ENCODE measurements at places on chromosomes 2 and 18.

GRCh38 chr2:237596520-237597195, 6.1 kb upstream of the RAB17 start:
- no peak for DNase-seq

DNA sequence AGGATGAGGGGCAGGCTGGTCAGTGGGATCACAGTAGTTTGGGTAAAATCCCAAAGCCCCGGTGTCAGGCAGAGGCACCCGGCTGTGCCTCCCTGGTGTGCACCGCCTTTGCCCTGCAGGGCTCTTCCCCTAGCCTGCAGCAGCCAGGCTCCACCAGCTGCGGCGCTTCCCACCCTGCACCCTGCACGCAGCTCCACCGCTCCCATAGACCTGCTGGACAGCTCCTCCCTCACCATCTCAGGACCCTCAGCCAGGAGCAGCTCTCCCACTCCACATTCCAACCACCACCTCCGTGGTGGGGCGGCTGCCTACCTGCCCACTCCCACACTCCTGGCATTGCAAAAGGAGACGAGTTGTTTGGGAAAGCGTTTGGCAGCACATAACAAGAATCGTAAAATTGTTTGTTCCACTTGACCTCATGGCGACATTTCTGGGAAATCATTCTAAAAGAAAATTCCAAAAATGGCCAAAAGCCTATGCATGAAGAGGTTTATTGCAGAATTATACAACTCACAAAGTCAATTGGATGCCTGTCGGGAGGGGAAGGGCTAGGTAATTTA, 287.4 kb upstream of the HDAC4 start:
- no peak for DNase-seq

DNA sequence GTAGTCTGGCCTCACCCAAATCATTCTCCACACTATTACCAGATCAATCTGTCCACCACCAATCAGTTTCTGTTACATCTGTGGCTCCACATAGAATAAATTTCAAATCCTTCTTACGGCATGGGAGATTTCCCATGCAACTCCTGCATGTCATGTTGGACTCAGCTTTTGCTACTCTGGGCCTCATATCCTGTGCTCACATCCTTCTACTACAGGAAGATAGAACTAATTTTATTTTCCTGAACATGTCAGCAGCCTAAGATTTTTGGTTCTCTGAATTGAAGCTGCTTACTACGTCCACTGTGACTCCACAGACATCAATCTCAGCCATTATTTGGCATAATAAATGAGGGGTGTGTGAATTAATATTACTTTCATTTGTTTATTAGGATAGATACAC, 181.1 kb downstream of the CCDC85A start:
- no peak for DNase-seq

DNA sequence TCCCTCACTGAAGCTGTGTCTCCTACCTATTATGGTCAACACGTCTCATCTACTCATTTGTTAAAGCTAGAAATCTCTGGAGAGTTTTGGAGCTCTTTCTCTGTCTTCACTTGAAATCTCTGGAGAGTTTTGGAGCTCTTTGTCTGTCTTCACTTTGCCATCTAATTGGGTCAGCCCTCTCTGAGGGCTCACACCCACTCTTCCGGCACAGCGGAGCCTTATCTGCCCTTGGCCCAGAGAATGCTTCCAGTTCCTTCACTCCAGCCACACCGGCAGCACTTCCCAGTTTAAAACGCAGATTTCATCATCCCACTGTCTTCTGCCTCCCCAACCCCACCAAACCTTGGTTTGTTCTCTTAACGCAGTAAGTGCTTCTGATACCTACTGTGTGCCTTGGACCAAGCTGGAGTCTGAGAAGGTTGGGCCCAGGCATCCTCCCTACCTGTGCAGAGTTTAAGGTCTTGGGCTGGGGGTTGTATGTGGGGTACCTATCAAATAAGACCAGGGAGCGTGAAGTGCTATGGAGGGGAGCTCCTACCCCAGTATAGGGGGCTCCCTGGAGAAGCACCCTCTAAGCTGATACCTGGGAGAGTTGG, 5.0 kb downstream of the HPCAL1 start:
- DNase-seq = peak; percentile 41

GRCh38 chr18:3211236-3211992, 8.4 kb downstream of the MYOM1 start:
- no peak for DNase-seq

DNA sequence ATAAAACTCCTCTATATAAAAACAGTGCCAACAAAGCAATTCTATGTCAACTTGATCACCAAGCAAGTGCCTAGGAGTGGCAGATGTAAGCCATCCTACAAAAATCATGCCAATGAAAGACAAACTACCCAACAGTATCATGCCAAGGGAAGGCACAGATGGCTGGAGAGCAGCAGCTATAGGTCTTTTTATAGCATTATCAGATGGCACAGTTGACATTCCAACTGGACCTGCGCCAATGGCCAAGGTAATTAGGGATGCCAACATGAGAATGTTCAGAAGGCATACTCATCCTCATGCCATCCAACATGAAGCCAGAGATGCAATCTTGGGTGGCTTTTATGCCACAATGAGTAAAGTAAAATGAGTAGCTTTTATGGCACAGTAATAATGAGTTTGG, 237.3 kb downstream of the OTX1 start:
- DNase-seq = no peak

GRCh38 chr18:63218472-63218871, 101.1 kb downstream of the BCL2 start:
- DNase-seq = no peak

- no peak for DNase-seq
Measured at GRCh38 chr2:165815299-165816141, 21.5 kb upstream of the GALNT3 start.

DNA sequence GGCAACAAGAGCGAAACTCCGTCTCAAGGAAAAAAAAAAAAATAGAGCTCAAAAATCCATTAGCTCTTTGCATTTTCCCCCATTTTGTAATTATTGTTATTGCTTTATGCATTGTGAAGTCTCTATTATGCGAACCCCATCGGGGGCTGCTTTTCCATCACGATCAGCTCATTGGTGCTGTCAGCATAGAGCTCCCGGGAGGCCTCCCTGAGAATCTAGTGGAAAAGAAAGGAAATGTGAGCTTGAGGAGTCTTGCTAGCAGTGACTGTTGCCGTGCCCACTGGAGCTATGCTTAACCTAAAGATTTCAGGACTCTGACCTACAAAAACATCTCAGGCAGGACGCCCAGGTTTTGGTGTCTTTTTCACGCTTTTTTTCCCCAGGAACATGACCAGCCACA, 102.6 kb upstream of the NDUFV2 start:
- DNase-seq = no peak

DNA sequence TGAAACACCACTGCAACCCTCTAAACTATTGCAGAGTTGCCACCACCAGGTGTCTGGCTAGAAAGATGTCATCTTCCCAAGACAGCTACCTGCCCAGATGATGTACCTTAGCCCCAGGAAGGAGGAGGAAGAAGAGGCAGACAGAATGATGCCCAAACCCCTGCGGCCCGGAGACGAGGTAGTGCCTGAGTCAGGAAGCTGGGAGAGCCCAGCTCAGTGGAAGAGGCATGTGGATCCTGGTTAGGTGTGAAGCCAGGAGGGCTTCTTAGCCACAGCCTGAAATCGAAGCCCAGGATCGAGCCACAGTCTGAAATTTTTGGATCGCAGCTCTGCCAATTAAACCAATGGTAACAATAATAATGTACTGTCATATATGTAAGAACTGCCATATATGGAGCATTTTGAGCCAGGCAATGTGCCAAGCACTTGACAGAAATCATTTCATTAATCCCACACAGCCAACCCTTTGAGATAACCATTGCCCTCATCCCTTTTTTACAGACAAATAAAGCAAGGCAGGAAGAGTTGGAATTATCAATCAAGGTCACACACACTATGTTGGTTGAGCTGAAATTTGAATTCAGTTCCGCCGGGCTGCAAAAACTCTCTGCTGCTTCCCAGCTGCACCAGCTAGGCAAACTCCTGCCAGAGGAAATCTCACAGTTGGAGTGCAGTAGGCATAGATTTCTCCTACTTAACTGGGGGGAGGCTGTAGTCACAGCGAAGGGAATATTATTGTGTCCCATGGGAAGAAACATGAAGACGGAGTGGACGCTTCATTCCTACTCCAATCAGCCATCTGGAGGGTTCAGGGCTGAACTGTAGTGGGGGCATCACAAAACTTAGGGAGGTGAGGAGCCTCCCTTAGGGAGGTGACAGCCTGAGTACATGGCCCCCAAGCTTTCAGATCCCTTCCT, 19.4 kb upstream of the CYP1B1 start:
- DNase-seq = no peak

Measured in GM23248 (cell line).